ENCODE measurements at places on chromosomes 11 and 22. TPM values are rescaled to one million over a fixed set of nuclear protein-coding genes. Genes with fewer than 3 reads are reported as not detected.

The BTBD18 gene
- not detected for total RNA-seq

The GTPBP1 gene
- 26.9 TPM for total RNA-seq

The MPEG1 gene
- total RNA-seq, result not detected

The MS4A14 gene
- total RNA-seq, result not detected

The NXPE1 gene
- not detected for total RNA-seq

The OR5B21 gene
- total RNA-seq, result not detected

The MRGPRG gene
- total RNA-seq, result not detected

The TRIM6 gene
- total RNA-seq, result 0.81 TPM

The C22orf42 gene
- not detected for total RNA-seq

The CFAP300 gene
- total RNA-seq, result 0.47 TPM

The SLC22A6 gene
- total RNA-seq, result not detected

The P2RY6 gene
- total RNA-seq, result 0.09 TPM

The MOV10L1 gene
- 20.4 TPM for total RNA-seq

The APOL4 gene
- total RNA-seq, result 4.8 TPM

The CD3E gene
- total RNA-seq, result not detected

The KRTAP5-7 gene
- total RNA-seq, result not detected

The CABP4 gene
- 0.45 TPM for total RNA-seq

The ABCC8 gene
- total RNA-seq, result not detected

The BRSK2 gene
- total RNA-seq, result 0.18 TPM

The LRP4 gene
- 0.66 TPM for total RNA-seq

The GLYAT gene
- not detected for total RNA-seq

The TESMIN gene
- 0.54 TPM for total RNA-seq

The LGR4 gene
- 11.8 TPM for total RNA-seq

The TMEM258 gene
- 107 TPM for total RNA-seq

The FAM83F gene
- not detected for total RNA-seq

The RPUSD4 gene
- 40.7 TPM for total RNA-seq

The PKDREJ gene
- total RNA-seq, result not detected

The IPO7 gene
- total RNA-seq, result 175 TPM

The KCNK7 gene
- total RNA-seq, result 0.18 TPM

The RFPL3 gene
- total RNA-seq, result not detected

The CCDC86 gene
- 13.9 TPM for total RNA-seq

The NTM gene
- total RNA-seq, result 1.4 TPM

The SPI1 gene
- not detected for total RNA-seq

The SNX15 gene
- total RNA-seq, result 14.8 TPM

The PDGFD gene
- 6.0 TPM for total RNA-seq

The OR5F1 gene
- total RNA-seq, result not detected

The ADAMTS8 gene
- total RNA-seq, result not detected

The NLRP14 gene
- total RNA-seq, result 0.09 TPM

The ZNF70 gene
- 1.9 TPM for total RNA-seq

The NDUFV1 gene
- 205 TPM for total RNA-seq

The CSF2RB gene
- 3.5 TPM for total RNA-seq

The C11orf97 gene
- not detected for total RNA-seq

The ABCG4 gene
- total RNA-seq, result 0.38 TPM

The USH1C gene
- total RNA-seq, result not detected

The C1QTNF5 gene
- total RNA-seq, result 65.6 TPM

The CXCR5 gene
- total RNA-seq, result not detected

The SMDT1 gene
- total RNA-seq, result 11.1 TPM

The OR52E8 gene
- not detected for total RNA-seq

The MMP3 gene
- total RNA-seq, result not detected

The OR2D3 gene
- total RNA-seq, result not detected

The OLFML1 gene
- total RNA-seq, result 0.09 TPM

The TEX54 gene
- total RNA-seq, result not detected

The BARX2 gene
- total RNA-seq, result not detected

The XKR3 gene
- total RNA-seq, result not detected

The KRTAP5-8 gene
- not detected for total RNA-seq

The MS4A1 gene
- total RNA-seq, result not detected

The PGA5 gene
- total RNA-seq, result not detected

All from endothelial cell of coronary artery (primary cell).